ENCODE measurements at places on chromosomes 16 and 17. TPM values are rescaled to one million over a fixed set of nuclear protein-coding genes. Genes with fewer than 3 reads are reported as not detected.

- DNase-seq, result no peak
These were observed 4.0 kb downstream of the TMEM170A start for GRCh38 chr16:75460446-75460845.

GRCh38 chr16:83441517-83441916 lies 366.3 kb upstream of the HSBP1 start:
- DNase-seq, result no peak

- DNase-seq, result no peak
These were observed 27.2 kb downstream of the NPLOC4 start for GRCh38 chr17:81609541-81610311.

DNA sequence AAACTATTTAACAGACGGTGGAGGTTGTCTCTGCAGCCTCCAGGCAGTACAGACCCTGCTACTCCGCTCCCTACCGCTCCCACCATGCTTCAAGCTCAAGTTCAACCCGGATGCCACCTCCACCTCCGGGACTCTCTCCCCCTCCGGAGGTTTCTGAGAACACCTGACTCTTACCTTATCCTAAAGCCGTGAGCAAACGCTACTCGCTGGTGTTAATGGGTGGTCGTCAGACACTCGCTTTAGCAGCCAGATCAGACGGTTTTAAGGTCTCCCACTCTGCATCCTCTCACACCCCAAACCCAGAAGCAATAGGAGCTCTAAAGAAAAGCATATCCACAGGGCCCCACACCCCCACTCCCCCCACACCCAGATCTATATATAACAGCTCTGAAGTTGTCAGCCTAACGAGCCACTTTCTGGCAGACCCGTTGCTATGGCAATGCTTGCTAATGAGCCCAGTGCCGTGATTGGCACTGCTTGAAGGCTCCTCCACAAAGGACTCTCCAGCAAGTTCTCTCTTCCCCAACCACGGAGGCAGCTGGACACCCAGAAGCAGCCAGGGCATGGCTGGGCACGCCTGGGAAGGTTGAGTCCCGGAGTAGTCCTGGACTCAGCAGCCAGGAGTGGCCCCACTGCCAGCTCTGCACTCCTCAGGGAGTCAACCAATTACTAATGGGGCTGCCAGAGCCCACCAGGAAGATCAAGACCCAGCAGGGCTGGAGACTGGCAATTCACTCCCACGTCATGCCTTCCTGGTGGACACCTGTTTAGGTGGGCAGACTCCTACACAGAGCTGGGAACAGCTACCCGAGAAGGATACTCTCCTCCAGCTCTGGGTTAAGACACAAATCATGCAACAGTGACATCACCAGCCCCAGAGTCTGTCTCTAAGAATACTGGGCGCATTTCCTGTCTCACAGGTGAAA lies 121.2 kb upstream of the RCVRN start:
- DNase-seq, result no peak

GRCh38 chr17:48025904-48026501 lies 11.6 kb downstream of the COPZ2 start:
- no peak for DNase-seq

- DNase-seq, result peak; percentile 14
These were observed 242.0 kb downstream of the FTO start for GRCh38 chr16:53945996-53946395.

GRCh38 chr16:57534881-57535658 lies 1.3 kb downstream of the CCDC102A start:
- no peak for DNase-seq

- no peak for DNase-seq
These were observed 16.7 kb downstream of the ARL2BP start for GRCh38 chr16:57261806-57262205.

DNA sequence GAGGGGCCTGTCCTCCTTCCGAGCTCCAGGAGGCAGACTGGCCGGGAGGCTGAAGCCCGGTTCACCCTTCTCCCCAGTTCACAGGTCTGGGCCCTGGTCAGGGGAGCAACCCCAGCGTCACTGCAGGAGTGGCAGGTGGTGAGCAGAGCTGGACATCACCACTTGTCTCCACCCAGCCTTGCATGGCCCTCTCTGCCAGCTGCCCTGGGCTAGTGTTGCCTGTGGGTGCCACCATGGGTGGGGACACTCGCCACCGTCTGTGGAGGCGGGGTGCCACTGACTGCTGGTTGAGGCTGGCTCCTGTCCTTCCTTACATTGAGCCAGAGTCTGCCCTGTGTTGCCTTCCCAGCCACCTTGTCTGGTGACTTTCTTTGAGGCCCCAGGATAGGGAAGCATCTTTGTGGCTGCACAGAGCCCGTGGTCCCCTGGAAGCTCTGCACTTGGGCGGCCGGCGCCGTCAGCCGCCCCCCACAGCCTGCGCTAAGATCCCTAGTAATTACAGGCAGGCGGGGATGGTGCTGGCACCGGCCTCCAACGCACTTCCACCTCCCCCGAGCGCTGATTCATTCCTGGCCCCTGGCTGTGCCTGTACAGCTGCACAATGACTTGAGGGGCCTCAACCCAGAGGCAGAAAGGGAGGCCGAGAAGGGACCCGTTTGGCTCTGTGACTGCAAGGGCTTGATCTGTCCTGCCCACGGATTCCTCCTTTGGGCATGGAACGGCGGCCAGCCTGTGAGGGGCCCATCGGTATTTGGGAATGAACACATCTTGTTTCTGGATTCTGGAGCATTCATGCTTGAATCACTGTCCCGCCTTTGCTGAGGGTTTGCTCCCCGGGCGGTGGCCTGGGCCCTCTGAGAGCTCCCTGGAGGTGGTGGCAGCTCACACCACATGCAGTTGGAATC lies 5.2 kb downstream of the BAIAP2 start:
- no peak for DNase-seq

DNA sequence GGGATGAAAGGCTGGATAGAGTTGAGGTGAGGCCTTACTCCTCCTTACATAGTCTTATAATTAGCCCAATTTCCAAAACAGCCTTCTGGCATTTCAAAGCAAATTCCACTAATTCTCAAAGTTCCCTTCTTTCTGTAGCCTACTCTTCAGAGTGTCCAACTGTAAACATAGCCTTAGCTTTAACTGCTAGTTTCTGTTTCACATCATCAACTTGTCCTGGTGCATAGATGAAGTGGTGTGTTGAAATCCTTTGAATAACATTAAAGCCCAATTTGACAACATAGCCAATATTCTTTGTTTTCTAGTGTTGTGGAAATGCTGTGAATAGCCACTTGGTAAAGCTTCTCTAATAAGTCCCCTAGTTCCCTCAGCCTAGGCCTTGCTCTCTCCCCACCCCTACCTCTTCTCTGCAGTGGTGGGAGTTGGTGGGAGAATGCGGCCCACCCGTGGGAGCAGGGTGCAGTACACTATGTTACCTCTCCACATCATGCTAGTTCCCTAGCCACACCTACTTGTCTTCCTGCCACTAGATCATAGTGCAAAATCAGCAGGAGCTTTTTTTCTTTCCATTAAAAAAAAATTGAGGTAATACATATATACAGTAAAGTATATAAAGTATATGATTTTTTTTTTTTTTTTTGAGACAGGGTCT lies 127.0 kb upstream of the HAS3 start:
- no peak for DNase-seq

DNA sequence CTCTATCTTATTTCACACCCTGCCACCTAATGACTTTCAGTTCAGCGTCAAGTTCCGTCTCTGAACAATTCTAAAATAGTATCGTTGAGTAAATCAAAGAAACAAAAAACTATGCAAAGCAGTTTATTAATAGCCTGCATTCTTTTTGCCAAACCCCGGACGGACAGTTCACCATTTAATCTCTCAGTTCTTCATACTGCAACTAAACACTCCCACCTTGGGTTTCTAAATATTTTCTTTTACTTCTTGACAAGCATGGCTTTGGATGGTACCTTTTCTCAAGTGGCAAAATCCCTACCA lies 1.2 kb downstream of the MYH11 start:
- no peak for DNase-seq

DNA sequence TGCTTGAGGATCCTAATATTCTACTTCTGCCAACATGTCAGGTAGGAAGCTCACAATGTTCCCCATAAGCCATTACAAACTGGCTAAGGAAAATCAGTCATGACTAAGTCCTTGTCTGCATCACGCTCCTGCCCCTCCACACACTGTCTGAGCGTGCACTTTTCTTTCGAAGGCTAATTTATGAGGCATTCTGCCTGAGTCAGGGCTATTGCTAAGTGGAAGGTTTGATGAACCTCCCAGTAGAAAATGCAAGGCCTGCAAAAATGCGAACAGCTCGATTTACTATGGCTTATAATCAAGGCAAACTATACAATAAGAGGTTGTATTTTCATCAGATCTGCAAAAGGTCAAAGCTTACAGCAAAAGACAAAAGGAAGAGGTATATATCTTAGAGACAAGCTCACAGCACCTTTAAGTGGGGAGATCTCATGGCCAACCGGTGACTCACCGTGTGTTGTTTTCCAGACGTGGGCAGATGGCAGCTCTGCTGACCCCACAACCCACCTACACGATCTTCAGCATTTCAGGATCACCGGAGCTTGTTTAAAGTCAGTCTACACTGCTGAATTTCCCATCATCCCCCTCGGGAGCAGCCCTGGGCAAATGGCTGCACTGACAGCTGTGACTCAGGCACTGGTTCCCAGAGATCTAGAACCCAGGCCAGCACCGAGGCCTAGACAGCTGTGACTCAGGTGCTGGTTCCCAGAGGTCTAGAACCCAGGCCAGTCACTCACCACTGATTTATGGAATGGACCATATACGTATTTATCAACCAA lies 26.1 kb downstream of the MEAK7 start:
- no peak for DNase-seq

DNA sequence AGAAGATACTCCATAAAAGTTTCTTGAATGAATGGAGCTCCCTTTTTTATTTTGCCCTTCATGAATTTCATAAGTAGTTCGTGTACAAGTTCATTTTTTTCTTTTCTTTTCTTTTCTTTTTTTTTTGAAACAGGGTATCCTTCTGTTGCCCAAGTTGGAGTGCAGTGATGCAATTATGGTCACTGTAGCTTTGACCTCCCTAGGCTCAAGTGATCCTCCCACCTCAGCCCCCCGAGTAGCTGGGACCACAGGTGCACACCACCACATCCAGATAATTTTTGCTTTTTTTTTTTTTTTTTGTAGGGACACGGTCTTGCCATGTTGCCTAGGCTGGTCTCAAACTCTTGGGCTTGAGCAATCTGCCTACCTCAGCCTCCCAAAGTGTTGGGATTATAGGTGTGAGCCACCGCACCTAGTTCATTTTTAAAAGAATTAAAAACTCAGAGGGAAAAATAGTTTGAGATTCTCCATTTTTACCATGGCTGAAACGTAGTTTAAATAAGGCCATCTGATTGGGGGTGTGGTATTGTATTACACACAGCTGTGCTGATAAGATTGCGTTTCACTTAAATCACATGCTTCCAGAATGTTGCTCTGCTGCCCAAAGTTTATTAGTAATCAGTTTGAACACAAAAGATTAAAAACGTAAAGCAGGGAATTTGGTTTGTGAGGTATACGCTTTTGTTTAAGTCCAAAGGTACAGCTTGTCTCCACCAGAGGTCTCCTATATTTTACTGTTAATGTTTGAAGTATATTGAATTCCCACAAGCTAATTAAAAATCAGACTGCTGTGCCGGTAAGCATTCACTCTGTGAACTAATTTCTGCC lies 154.1 kb downstream of the SOCS1 start:
- no peak for DNase-seq

- DNase-seq, result no peak
These were observed 195.0 kb downstream of the FTO start for GRCh38 chr16:53898993-53899392.

GRCh38 chr17:58183514-58183913 lies 9.0 kb upstream of the EPX start:
- DNase-seq, result no peak

DNA sequence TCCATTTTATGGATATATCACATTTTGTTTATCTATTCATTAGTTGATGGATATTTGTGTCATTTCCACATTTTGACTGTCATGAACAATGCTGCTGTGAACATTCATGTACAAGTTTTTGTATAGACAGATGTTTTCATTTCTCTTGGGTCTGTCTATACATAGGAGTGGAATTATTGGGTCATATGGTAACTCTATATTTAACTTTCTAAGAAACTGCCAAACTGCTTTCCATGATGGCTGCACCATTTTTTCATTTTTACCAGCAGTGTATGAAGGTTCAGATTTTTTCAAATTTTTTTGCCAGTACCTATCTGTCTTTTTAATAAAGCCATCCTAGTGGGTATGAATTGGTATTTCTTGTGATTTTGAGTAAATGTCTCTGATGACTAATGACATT lies 15.5 kb downstream of the NFAT5 start:
- DNase-seq, result no peak

- no peak for DNase-seq
These were observed 18.5 kb upstream of the PITPNA start for GRCh38 chr17:1580979-1581676.

DNA sequence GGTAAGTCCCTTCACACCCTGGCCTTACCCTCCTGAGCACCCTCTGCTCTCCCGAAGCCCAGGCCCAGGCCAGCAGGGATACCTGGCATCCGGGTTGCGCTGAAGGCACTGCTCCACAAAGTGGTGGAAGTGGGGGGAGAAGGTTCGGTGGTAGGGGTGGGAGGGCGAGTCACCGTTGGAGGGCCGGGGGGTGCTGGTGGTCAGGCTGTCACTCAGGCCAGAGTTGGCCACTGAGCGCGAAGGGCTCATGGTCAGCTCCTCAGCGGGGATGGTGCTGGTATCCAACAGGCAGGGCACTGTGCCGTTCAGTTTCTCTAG lies 4.3 kb upstream of the LIMD2 start:
- no peak for DNase-seq

DNA sequence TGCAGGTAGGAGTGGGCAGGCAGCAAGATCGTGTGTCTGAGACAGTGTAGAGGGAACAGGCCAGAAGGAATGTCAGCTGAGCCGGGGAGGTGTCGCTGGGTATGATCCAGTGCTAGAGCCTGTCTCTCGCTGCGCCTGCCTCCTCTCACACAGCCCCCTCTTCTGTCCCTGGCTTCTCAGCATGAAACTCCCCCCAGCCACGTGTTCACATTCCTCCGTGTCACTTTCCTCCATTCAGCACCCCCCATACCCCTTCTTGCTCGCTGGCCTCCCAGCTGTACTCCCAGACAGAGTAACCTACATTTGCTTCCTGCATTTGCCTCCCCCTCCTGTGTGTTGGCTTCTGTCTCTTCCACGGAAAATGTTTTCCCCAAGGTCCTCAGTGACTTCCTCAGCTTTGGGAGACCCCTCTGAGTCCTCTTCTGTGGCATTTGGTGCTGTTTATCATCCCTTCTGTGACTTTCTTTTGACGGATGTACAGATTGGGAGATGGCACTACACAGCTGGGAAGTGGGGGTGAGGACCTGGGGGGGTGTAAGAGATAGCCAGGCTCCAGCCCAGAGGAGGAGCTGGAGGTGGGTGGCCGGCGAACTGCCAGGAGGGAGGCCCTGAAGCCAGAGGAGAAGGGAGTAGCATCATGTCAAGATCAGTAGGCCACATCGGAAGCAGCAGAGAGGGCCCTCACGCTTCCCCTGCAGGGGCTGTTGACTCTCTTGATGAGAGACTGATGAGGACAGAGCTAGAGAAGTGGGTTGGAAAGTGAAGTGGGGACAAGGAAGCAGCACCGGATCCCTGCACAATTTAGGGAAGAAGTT lies 19.2 kb downstream of the SGF29 start:
- DNase-seq, result peak; percentile 70

Gene PPP1R1B
- polyA plus RNA-seq, result 18.3 TPM

Gene OTOP2
- polyA plus RNA-seq, result 0.10 TPM

Gene PIK3R6
- 0.97 TPM for polyA plus RNA-seq

Gene MYH13
- polyA plus RNA-seq, result 0.25 TPM

Gene CD300H
- polyA plus RNA-seq, result 0.23 TPM

Gene ABI3
- 6.5 TPM for polyA plus RNA-seq

Gene HAS3
- 3.5 TPM for polyA plus RNA-seq

Gene FNDC8
- 0.30 TPM for polyA plus RNA-seq

Gene MYH8
- polyA plus RNA-seq, result 0.62 TPM

Gene ADAP2
- 3.1 TPM for polyA plus RNA-seq

Gene CLEC16A
- 24.1 TPM for polyA plus RNA-seq

Gene NPB
- 0.32 TPM for polyA plus RNA-seq

Gene ZNF276
- polyA plus RNA-seq, result 31.6 TPM

Gene GPS2
- 86.3 TPM for polyA plus RNA-seq

Gene ABCC12
- polyA plus RNA-seq, result not detected

Measured in right renal pelvis (tissue), 4 donors.